ENCODE measurements at places on chromosomes 4 and X. TPM values are rescaled to one million over a fixed set of nuclear protein-coding genes. Genes with fewer than 3 reads are reported as not detected.

The SH3TC1 gene
- 8.8 TPM for total RNA-seq

The BTK gene
- total RNA-seq, result 0.15 TPM

The POU4F2 gene
- total RNA-seq, result not detected

The TRIM75 gene
- total RNA-seq, result not detected

The FGD1 gene
- total RNA-seq, result 6.8 TPM
